Ecto neural progenitor cell (in vitro differentiated cells): ENCODE measurements at places on chromosomes 2 and 18.

DNA sequence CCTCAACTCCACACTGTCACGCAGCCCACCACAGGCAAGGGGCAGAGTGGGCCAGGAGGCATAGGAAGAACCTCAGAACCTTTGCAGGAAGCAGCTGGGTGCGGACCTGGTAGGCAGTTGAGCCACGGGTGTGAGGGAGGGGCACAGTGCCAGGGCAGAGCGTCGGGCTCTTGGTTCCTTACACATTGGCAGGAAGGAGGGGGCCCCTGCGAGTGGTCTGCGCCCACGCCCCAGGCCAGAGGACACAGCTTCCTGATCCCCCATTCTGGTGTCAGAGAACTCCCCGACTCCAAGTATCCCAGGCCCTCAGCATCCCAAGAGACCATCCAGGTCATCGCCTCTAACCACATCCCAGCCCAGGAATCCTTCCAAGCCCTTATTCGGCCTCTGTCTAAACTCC lies 61.5 kb downstream of the TNS1 start:
- DNase-seq = no peak

DNA sequence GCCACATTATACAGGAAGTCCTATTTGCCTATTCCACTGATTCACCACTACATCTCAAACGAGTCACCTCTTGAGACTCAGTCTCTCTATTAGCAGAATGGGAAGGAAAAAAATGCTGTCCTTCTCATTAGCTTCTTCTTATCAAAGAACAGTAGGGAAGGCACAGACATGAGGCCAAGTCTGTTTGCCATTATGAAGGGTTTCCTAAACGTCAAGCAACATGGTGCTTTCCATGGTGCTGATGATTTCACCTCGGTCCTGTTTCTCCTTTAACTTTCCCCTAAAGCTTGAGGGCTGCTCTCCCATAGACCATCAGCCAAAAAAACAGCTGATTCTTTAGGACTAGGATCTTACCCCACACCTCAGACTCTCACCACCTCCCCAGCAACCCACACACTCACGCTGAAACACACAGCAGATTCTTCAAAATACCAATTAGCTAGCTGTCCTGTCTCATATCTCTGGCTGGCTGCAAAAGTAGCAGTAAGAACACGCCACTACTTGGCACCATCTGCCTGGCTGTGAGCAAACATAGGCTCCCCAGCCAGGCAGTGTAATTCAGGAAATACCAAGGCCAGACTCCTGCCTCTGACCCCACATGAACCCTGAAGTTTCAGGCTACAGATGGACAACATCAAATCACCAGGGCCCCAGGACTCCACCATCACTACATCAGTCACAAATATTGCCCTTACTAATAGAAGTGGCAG lies 30.5 kb downstream of the GALNT14 start:
- DNase-seq = no peak

- peak; percentile 61 for DNase-seq
These were observed 53.3 kb downstream of the ZNF236 start for GRCh38 chr18:76875390-76876325.

GRCh38 chr2:26914659-26915310 lies 55.7 kb upstream of the MAPRE3 start:
- DNase-seq = no peak

DNA sequence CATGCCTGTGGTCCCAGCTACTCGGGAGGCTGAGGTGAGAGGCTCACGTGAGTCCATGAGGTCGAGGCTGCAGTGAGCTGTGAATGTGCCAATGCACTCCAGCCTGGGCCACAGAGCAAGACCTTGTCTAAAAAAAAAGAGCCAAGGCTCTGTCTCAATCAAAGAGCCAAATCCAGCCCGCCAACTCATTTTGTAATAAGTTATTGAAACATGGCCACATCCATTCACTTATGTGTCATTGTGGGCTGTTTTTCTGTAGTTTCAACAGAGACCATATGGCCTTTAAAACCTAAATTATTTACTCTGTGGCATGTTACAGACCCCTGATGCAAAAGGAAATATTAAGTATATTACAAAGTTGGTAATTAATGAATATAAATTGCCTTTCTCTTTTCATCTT lies 60.8 kb downstream of the GPR39 start:
- DNase-seq = no peak

GRCh38 chr2:122255924-122256323 lies 500.5 kb downstream of the TSN start:
- DNase-seq = no peak

DNA sequence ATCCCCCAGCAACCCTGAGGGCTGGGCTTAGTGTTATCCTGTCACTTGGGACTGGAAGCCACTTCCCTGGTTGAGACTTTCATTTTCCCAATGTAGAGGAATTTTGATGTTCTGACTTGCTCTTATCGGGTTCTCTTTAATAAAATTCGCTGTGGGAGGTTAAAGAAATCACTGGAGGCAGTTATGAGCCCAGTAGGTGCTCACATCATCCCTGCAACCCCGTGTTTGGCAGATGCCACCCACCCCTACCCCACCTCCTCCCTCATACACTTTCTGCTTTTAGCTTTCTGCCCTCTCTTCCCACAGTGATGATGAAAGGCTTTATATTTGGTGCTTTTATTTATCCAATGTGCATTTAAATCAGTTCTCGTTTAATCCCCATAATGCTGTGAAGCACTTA lies 106.6 kb downstream of the MAPK4 start:
- no peak for DNase-seq

DNA sequence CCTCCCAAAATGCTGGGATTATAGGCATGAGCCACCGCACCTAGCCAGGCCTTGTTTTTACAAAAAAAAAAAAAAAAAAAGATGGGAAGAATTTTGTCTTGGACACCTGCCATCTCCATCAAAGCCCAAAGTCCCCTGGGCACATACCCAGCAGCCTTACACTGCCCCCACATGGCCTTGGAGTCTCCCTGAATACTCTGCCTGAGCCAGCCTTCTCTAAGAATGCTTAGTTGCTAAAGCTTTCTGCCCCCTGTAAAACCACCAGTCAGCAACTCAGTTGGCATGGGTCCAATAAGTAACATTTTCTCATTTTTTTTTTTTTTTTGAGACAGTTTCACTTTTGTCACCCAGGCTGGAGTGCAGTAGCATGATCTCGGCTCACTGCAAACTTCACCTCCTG lies 40.6 kb downstream of the SPC25 start:
- DNase-seq = no peak

DNA sequence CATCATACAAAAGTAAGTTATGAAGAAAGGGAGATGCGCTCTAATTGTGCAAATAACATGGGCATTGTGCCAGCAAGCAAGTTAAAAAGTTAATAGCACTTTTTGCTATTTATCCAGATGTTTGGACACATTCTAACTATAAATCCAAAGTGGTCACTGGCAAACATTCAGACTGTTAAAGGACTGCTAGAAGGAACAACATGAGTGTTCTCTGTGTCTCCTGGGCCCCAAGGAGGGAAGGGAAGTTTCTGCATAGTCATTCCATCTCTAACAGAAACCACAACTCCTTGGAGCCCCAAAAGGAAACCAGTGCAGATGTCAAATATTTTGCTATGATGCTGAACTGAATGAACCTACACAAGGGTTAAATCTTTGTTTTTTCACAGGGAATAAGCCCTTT lies 213.3 kb upstream of the HNRNPA3 start:
- DNase-seq = no peak

GRCh38 chr2:70887550-70888246 lies 48.0 kb upstream of the ATP6V1B1 start:
- peak; percentile 83 for DNase-seq

DNA sequence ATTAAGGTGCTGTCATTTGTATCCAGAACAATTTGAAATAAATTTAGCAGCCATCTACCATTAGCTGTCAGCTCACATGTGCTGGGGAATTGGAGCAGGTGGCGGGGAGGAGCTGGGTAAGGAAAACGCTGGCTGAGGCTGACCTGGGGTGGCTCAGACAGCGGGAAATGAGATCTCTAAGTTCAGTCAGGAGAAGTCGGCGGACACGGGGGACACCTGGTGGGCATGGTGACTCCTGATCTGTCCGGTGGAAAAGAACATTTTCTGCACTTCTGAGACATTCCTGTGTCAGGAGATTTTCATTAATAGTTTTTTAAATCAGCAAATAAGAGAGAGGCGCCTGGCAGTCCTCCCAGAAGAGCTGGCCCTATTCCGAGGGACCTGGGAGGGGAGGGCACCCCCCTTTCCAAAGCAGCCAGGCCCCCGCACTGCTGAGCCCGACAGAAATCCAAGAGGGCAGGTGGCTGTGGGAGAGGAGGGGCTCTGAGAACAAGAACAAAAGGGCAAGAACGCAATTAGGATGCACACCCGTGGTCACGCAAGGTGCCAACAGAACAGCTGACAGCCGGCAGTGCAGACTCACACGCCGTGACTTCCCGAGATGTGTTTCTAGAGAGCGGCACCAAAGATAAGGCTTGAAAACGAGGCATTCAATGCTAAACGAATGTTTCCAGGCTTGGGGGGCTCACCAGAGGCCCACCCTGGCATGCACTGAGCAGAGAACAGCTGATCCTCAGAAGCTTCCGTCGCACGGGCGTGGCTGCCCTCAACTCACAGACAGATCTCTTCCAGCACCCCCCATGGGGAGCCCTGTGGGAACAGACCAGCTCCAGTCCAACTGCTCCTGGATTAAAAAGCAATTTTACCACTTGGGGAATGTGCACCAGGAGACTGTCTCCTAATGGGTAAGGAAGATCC lies 26.4 kb downstream of the SLC66A2 start:
- DNase-seq = peak; percentile 40

DNA sequence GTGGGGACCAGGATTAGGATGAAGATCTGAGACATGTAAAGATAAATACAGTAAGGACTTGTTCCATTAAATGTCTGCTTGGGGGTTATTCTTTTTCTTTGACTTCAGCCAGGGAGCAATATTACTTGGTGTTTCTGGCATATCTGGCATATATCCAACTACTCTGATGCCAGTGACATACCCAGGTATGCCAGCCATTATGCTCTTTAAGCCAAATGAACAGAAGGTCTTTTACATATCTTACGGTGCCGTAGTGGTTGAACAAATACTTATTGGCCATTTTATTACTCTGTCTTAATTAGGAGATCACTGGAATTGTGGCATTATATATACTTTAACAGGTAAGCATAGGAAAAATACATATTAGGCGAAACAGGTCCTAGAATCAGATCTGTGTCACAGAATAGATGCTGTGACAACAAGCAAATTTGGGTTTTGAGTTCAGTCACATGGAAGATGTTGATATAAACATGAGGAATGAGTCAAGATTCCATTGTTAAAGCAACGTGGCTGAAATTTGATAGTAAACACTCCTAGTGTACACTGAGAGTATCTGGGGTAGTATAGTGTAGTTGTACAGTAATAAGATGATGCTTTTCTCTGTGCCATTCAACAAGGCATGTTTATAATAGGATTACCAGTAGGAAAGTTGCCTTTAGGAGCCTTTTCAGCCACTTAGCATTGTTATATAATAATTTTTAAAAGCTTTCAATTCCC lies 62.6 kb downstream of the KCTD18 start:
- no peak for DNase-seq

DNA sequence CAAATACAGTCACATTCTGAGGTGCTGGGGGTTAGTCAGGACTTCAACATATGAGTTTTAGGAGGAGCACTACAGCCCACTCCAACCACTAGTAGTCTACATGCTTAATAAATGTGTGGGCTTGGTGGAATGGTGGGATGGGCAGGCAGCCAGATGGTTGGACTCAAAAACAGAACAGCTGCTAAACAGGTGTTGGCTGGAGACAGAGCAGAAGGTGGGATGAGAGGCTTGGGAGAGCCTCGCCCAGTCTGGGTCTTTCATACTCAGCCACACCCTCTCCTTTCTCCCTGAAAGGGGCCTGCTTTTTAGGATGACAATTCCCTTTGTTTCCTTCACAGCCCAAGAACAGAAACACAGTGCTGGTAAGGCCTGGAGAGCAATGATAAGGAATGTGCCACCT lies 143.9 kb upstream of the KLHL29 start:
- DNase-seq = no peak

DNA sequence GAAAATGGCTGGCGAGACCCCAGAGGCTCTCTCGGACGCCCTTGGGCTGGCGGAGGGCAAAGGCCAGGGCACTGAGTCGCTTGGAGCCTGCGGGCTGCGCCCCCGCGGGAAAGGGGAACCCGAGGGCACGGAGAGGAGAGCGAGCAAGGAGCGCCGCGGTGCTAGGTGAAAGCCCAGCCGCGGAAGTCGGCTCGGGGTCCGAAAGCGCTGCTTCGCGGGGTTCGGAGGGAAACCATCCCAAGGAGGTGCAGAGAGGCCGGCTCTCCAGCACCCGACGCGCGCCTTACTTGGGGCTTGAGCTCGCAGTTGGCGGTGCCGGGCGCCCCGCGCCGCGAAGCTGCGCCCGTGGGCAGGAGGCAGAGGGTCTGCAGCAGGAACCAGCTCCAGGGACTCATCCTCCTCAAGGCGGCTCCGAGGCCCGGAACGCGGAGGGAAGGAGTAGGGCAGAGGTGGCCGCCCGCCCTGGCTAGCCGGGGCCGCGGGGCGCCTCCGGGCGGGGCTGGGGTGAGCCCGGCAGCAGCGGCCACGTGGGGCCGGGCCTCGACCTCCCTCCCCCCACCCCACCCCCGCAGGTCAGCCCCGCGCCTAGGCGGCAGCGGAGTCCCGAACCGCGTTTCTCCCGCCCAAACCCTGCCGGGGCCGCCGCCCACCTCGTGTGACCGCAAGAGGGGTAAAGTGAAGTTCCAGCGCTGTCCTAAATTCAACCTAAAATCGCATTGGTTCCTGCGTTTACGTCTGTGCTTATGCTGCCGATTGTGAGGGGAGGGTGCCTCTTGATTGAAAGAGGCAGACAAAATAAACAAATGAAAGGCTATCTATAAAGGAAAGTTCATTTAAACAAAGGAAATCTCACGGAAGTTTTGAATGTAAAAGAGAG lies at the start of gene TRABD2A:
Gene TRABD2A (minus strand): TSS at position 440 of the 877 bp plus-strand sequence. CDS start 45 bp downstream, at position 395.
- peak; percentile 78 for DNase-seq

DNA sequence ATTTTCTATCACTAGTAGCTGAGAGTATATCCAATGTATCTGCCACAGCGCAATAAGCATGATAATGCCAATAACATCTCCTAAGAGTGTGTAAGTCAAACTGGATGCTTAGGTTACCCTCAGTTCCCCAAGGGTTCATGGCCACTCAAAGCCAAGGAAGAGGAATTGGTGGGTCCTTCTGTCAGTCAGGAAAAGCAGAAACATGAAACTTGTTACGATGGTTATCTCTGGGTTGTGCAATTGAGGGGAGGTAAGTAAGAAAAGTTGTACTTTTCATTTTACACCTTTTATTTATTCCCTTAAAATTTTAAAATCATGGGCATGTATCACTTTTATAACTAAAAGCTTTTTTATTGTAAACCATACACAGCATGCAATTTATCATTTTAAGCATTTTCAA lies 10.1 kb upstream of the GAD1 start:
- DNase-seq = no peak

DNA sequence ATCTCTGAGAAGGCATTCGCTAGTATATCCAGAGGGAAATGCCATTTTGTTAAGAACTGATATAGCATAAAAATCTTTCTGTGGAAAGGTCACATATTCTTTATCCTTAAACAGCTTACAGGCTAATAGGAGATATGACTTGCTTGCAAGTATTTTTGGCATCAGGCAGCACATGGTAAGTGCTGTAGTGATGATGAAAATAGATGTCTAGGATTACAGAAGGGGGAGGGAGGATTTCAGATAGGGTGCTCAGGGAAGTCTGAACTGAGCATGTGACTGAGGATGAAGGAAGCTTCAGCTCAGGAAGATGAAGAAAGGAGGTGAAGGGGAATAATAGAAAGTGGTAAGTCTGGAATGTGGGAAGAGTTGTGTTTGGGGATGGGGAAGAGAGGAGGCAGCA lies 158.5 kb upstream of the NOSTRIN start:
- no peak for DNase-seq
